ENCODE measurements at places on chromosomes 3 and 15.
A peak's percentile ranks its signal among the peaks of the same experiment; 100 is the strongest.

DNA sequence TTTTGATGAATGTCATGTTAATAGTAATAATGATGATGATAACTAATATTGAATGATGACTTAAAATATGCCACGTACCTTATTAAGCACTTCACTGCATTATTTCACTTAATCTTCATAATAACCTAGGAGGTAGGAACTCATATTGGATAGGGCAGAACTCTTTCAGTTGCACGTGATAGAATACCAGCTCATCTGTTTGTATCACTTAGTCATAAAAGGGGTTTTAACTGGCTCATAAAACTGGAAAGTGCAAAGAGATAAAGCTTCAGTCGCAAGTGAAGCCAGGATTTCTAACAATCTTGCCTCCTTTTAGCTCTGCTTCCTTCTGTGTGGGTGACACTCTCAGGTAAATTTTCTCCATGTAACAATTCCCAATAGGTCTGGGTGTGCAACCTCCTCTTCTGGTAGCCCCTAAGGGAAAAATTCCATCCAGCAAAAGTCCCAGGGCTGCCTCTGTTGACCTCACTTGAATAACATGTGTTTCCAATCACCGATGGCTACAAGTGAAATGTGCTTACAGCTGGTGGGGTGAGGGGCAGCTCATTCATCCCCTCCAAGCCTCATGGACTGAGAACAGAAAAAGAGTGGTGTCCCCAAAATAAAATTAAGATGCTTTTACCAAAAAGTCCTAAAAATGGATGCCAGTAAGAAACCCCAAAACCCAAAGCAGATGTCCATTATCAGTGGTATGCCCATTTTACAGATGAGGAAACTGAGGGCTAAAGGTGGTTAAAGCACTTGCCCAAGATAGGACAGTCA is 9.3 kb downstream of the GXYLT2 start:
- DNase-seq: no peak

- DNase-seq: peak; percentile 42
Measured at GRCh38 chr15:60381148-60381788, 16.5 kb downstream of the ANXA2 start.

GRCh38 chr15:79853492-79854328 is 43.1 kb downstream of the MTHFS start:
- peak; percentile 69 for DNase-seq

- DNase-seq: no peak
Measured at GRCh38 chr3:79872483-79872882, 104.7 kb upstream of the ROBO1 start.

DNA sequence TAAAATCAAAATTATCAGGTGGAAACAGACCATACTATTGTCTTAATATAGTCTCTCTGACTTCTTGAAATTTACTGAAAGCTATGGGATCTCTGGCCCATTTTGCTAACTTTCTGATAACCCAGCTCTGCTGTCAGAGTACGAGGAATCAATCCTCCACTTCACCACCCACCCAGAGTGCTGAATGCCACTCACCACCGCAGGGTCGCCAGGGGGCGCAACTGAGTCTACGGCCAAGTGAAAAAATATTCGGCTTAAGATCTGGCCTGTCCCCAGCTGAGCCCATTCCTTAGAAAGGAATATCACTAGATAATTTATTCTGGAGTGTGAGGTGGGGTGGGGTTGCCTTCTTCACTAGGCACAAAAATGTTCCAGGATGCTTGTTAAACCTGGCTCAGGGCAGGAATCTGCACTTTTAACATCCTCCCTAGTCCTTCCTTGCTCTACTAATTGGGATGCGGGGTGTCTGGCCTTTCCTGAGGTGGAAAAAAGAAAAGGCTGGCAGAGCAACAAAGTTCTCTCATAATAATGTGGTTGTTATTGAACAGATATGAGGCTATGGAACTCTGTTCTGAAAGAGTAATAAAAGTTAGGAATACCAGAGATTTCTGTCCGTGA is 520.6 kb downstream of the MFSD1 start:
- DNase-seq: peak; percentile 43
